Stimulated activated CD8-positive, alpha-beta memory T cell treated with anti-CD3 and anti-CD28 coated beads, Interleukin-15, amount 100 ng/mL, for 24 hours (primary cell): ENCODE measurements at places on chromosomes 2 and 18.

DNA sequence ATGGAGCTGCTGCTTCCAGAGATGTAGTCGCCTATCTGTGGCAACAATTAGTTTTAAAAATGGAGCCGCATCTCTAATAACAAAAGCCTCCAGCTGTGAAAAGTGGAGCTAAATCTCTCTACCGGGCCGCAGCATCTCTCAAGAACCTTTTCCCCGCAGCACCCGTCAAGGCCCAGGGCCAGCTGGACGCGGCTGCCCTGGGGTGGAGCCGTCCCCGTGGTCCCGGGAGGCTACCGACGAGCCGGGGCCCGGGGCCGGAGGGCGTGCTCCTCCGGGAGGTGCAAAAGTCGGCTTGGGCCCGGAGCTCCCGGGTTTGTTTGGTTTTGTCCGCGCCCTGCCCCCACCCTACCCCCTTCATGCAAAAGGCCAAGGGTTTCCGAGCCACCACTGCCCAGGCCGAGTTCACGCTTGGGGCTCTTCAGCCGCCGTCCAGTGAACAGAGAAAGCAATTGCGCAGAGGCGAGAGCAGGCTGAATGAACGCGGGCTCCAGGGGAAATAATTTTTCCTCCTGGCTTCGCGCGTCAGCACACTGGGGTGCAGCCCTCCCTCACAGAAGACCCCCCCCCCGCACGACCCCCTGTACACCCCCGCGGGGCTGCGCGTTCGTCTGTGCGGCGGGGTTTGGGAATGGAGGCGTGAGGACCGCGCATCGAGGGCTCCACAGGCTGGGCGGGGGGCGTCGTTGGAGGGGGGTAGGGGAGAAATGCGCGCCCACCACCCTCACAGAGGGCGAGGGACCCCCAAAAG lies 557 bp upstream of the GREB1L start:
- DNase-seq, result no peak

DNA sequence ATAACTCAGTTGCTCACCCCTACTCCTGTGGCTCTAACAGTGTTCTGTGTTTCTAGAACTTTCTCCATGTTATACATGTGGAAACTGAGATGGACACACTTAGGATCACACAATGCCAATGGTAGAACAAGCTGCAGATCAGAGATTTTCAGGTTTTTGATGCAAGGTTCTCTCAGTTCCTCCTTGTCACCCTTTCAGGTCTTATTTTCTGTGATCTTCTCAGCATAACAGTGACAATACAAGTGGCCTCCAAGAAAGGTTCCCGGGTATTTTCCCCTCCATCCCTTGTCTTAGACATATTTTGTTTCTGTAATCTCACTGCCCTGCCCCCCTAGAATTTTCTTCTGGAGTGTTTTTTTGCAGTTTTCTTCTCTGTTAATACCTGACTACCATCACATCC lies 6.2 kb upstream of the MGAT5 start:
- DNase-seq, result no peak

- DNase-seq, result no peak
Measured at GRCh38 chr2:17303054-17303453, 215.2 kb downstream of the RAD51AP2 start.

- DNase-seq, result no peak
Measured at GRCh38 chr18:41416044-41416443, 539.0 kb upstream of the PIK3C3 start.

- DNase-seq, result no peak
Measured at GRCh38 chr2:130231656-130232055, 33.4 kb upstream of the TUBA3E start.

GRCh38 chr2:184756885-184757284 lies 158.6 kb downstream of the ZNF804A start:
- no peak for DNase-seq

- DNase-seq, result no peak
Measured at GRCh38 chr2:191463790-191464189, 214.1 kb upstream of the NABP1 start.

DNA sequence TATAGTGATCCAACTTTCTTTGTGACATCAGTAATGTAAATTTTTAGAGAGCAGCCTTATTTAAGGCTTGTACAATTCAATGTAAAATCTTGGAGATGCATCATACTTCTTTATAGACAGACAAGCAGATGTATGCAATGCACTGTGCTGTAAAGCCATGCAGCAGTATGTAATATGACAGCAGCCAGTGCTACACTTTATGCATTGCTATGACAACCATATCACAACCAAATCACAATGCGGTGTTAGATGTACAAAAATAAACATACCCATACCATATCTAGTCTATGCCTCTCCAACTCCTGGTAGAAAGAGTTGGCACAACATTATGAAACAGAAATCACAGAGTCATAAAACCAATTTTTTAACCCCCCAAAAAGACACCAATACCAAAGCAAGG lies 110.3 kb upstream of the WDSUB1 start:
- no peak for DNase-seq

GRCh38 chr2:153873052-153874048 lies 1.6 kb downstream of the GALNT13 start:
- no peak for DNase-seq

DNA sequence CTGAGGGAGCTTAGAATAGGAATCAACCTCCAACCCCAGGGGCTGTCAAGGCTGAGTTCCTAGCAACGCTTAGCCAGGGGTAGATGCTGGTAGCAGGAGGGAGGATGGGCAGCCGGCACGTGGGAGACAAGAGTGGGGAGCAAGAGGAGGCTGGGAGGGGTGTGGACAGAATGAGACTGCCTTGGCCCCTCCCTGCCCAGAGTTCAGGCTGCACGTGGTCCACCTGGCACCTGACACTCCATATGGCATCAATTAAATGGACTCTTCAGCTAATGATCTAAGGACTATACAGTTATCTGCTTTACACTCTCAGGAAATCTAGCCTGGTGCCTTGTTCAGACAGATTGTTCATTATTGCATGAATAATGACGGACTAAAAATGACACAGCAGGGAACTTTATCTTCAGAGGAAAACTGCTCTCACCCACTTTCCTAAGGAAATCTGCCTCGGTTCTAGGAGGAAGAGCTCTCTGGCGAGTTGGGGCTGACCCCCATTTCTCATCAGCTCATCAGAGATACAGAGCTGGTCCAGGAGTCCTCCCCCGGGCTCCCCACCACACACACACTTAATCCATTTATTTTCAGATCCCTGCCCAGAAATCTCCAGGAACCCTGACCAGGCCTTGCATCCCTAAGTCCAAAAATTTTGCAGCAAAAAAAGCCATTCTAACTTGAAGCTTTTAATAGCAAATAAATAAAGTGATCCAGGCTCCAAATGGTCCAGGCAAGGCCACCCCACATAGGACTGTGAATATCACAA lies 102.1 kb upstream of the CDC42EP3 start:
- DNase-seq, result no peak

DNA sequence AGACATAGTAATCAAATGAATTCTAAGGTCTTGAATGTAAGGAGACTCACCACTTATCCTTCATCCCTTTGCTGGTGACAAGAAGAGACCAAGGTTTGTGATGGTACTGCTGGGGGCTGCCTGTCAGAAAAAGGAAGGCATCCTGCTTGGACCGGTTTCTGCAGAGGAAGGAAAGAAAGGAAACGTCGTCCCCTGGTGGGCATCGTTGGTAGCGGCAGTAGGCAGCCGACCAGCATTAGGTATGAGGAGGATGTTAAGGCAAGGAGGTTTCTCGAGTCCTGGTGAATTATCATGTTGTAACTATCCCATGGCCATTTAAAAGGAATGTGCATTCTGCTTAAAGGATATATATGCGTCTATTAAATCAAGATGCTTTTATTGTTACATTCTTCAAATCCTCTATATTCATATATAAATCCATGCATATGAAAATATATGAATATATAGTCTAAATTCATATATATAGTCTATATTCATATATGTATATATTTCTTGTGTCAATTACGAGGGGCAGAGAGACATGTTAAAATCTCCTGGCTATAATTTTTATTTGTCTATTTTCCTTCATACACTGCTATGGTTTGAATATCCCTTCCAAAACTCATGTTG lies 94.4 kb upstream of the TGFA start:
- peak; percentile 32 for DNase-seq

- DNase-seq, result no peak
Measured at GRCh38 chr2:44100351-44100750, 68.3 kb upstream of the PPM1B start.

GRCh38 chr18:7890075-7890474 lies 323.0 kb downstream of the PTPRM start:
- DNase-seq, result no peak

- no peak for DNase-seq
Measured at GRCh38 chr18:65811307-65811706, 60.5 kb downstream of the CDH7 start.

DNA sequence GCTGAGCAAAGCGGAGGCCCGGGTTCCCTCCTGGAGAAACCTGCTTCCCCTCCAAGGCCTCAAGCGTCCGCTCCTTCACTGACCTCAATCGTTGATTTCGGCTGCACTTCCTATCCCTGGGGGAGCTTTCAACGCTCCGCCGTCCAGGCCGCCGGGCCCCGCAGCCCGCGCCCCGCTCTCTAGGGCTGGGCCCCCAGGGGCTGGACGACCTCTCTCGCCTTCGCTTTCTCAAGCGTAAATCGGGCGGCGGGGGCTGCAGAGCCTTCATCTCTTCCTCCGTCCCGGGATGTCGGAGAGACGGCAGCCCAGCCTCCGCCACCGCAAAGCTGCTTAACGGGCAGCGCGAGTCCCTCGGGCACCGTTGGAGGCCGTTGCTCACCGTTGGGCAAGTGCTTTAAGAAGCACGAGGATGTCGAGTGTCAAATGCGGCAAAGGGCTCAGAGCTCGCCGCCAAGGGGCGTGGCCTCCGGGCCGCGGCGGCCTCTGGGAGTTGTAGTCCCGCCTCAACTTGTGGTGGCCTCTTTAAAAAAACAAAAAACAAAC lies 8.5 kb downstream of the HES6 start:
- peak; percentile 60 for DNase-seq

DNA sequence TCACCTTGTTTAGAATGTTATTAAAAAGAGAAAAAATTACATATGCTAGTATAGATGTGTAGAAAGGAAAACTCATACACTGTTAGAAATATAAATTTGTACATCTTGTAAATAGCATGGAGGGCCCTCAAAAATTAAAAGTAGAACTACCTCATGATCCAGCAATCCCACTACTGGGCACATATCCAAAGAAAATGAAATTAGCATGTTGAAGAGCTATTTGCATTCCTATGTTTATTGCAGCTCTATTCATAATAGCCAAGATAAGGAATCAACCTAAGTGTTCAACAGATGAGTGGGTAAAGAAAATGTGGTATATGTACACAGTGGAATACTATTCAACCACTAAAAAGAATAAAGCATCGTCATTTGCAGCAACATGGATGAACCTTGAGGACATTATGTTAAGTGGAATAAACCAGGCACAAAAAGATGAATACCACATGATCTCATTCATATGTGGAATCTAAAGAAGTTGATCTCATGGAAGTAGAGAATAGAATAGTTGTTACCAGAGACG lies 251.5 kb upstream of the THUMPD2 start:
- no peak for DNase-seq

DNA sequence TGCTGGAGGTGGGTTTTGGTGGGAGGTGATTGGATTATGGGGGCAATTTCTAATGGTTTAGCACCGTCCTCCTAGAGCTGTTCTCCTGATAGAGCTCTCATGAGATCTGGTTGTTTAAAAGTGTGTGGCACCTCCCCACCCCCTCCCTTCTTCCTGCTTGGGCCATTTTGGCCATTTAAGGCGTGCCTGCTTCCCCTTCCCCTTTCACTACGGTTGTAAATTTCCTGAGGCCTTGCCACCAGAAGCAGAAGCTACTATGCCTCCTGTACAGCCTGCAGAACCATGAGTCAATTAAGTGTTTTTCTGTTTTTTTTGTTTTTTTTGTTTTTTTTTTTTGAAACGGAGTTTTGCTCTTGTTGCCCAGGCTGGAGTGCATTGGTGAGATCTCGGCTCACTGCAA lies 335.7 kb upstream of the HS6ST1 start:
- no peak for DNase-seq

- DNase-seq, result no peak
Measured at GRCh38 chr18:23701017-23701416, 11.8 kb downstream of the LAMA3 start.

- no peak for DNase-seq
Measured at GRCh38 chr18:80159713-80160636, 50.9 kb downstream of the ADNP2 start.

GRCh38 chr2:9941196-9941995 lies 10.1 kb upstream of the GRHL1 start:
- no peak for DNase-seq

DNA sequence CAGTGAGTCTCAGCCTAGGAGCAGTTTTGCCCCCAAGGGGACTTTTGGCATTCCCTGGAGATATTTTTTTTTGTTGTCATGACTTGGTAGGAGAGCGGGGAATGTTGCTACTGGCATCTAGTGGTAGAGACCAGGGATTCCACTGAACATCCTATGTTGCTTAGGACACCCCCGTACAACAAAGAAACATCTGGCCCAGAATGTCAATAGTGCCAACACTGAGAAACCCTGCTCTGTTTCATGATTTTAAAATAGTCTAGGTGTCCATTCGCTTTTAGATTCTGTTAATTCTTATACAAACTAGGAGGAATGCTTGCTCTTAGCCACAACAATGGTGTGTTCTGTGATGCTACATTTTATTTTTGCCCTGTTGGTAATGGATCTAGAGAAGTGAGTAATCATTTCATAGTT lies 225.8 kb upstream of the SIX3 start:
- no peak for DNase-seq

DNA sequence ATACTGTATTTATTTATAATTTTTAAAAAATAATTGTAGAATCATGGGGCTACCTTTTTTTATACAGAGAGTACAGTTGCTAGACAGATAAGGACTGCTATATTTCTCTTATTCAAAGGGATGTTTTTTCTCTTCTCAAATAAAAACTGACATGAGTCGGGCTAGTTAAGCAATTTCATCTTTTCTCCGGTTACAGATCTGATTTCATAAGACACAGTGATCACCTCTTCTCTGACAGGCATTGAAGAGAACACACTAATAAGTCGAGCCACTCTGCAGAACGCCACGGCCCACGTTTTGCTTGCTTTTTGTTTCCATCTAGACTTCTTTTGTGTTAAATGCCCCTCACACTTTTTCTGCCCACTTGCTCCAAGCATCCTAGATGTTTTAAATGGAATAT lies 85.4 kb downstream of the HNRNPLL start:
- DNase-seq, result no peak

DNA sequence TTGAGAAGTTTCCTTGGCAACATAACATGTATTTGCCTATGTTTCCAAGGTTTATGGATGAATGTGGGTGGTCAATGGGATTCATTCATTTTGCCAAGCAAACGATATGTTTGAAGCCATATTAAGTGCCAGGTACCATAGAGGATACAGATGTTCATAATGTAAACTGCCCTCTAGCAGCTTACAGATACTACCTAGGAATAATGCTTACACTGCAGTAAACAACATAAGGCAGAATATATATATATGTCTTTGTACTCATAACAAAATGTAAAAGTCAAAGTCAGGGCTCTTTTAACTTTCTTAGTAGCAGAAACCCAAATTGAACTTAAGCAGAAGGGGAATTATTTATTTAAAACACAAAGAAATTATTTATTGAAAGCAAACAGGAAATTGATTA lies 171.6 kb upstream of the TNP1 start:
- DNase-seq, result no peak
